ENCODE measurements at places on chromosomes 6 and 20.

- no peak overlapping the region for H3K27ac ChIP-seq
- DNase-seq, result no peak
- H3K4me3 ChIP-seq, result no peak overlapping the region
- no peaks in the 10 kb centered on the region for H3K36me3 ChIP-seq
These were observed 130.4 kb upstream of the QKI start for GRCh38 chr6:163284151-163284550.

- peaks cover 15% of the 10 kb centered on the region for H3K4me1 ChIP-seq
- H3K36me3 ChIP-seq, result peaks cover 15% of the 10 kb centered on the region
- no peak for DNase-seq
- H3K4me3 ChIP-seq, result no peak overlapping the region
- no peaks in the 10 kb centered on the region for H3K27me3 ChIP-seq
These were observed 366.1 kb upstream of the SOX4 start for GRCh38 chr6:21227486-21227885.

- no peak overlapping the region for H3K4me3 ChIP-seq
- H3K36me3 ChIP-seq, result peaks cover 6% of the 10 kb centered on the region
- no peaks in the 10 kb centered on the region for H3K4me1 ChIP-seq
- no peak overlapping the region for H3K27ac ChIP-seq
- no peak for DNase-seq
These were observed 20.7 kb downstream of the EBF4 start for GRCh38 chr20:2713285-2713684.

DNA sequence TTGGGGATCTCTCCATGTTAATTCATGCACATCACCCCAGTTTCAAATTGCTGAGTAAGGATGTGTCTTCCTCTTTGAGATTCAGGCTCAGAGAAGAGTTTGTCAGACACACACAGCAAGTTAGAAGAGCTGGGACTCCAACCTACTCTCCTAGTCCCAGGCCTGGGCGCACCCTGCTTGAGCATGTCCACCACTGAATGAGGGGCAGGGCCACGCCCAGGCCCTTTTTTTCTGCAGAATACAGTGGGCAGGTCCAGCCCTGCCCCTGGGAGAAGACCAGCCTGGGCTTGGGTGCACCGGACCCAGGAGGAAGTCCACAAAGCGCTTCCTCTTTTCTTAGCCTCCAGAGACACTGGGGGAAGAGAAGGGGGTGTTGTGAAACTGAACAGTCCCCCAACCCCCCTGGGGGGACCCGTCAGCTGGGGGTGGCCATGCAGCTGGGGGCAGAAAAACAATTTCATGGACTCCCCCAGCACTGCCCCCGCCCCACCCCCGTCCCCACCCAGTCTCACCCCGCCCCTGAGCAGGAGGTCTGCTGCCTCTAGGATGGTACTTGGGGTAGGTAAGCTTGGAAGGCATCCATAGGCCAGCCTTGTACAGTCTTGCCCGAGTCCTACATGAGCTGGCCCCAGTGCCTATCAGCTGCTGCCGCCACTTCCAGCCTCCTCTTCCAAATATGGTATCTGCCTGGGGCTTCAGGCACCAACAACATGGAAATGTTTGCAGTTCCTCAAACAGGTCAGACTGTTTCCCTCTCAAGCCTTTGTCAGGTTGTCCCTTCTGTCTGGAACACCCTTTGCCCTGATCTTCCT lies 11.7 kb upstream of the HCK start:
- no peak for DNase-seq
- H3K4me3 ChIP-seq, result no peak overlapping the region
- peaks cover 56% of the 10 kb centered on the region for H3K27me3 ChIP-seq
- H3K27ac ChIP-seq, result no peak overlapping the region
- H3K36me3 ChIP-seq, result no peaks in the 10 kb centered on the region

- H3K36me3 ChIP-seq, result peaks cover 32% of the 10 kb centered on the region
- no peaks in the 10 kb centered on the region for H3K27me3 ChIP-seq
- H3K27ac ChIP-seq, result no peak overlapping the region
- H3K4me1 ChIP-seq, result no peaks in the 10 kb centered on the region
- no peak for DNase-seq
These were observed 12.7 kb downstream of the EDEM2 start for GRCh38 chr20:35134472-35134871.

GRCh38 chr6:141551318-141551717 lies 581.4 kb upstream of the GJE1 start:
- no peak overlapping the region for H3K4me3 ChIP-seq
- H3K4me1 ChIP-seq, result peaks cover 5% of the 10 kb centered on the region
- no peak for DNase-seq
- no peak overlapping the region for H3K27ac ChIP-seq

DNA sequence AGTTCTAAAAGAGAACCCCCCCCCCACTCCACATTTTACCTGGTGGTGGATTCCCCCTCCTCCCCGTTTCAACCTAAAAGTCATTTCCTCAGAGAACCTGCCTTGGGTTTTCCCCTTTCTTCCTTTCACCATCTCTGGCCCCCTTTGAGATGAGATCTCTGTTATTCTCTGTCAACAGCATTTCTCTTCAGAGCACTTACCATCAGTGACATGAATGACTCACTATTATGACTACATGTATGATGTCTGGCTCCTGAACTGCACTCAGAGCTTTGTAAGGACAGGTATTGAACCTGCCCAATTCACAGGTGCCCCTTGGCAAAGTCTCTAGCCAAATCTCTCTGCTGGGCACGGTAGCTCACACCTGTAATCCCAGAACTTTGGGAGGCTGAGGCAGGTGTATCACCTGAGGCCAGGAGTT lies 61.4 kb upstream of the JARID2 start:
- H3K4me1 ChIP-seq, result peaks cover 2% of the 10 kb centered on the region
- no peak overlapping the region for H3K27ac ChIP-seq
- H3K27me3 ChIP-seq, result no peaks in the 10 kb centered on the region
- no peak overlapping the region for H3K4me3 ChIP-seq
- DNase-seq, result no peak
- no peaks in the 10 kb centered on the region for H3K36me3 ChIP-seq

GRCh38 chr20:63178889-63179686 lies 36.8 kb downstream of the YTHDF1 start:
- H3K4me1 ChIP-seq, result peaks cover 8% of the 10 kb centered on the region
- no peaks in the 10 kb centered on the region for H3K36me3 ChIP-seq
- peaks cover 80% of the 10 kb centered on the region for H3K27me3 ChIP-seq
- no peak overlapping the region for H3K27ac ChIP-seq
- H3K4me3 ChIP-seq, result peak overlapping the region; percentile 51
- DNase-seq, result no peak

DNA sequence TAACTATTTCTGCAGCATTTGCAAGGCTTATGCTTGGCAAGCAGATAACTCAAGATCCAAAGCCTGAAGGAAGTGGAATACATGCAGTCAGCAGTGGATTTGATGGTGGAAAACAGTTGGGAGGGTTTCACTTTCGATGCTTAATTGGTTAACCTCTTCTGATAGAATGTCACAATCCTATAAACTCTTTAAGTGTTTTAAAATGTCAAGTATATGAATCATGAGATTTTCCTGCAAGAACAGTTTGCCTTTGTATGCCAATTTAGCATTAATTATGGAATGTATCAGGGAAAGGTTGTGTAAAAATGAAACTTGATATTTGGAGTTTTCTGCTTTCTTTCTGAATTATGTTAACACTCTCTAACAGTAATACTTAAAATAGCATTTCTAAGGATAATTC lies 36.6 kb downstream of the NKX2-4 start:
- no peak overlapping the region for H3K4me3 ChIP-seq
- DNase-seq, result no peak
- no peak overlapping the region for H3K27ac ChIP-seq
- H3K36me3 ChIP-seq, result peaks cover 32% of the 10 kb centered on the region

DNA sequence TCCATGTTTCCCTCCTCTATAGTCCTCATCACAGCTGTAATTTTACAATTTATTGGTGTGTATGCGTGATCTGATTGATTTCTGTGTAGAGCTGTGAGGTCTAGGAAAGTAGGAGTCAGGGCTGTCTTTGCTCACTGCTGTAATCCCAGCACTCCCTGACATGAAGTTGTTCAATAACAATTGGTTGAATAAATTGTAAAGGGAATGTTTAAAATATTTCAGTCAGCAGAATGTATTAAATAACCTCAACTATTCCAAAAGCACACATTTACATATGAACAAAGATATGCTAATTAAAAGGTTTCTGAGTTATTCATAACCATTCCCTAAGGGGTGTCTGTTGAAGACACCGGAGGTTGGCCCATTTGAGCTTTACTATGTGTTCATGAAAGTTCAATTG lies 31.5 kb downstream of the NOX3 start:
- H3K4me3 ChIP-seq, result no peak overlapping the region
- H3K27ac ChIP-seq, result no peak overlapping the region
- H3K36me3 ChIP-seq, result no peaks in the 10 kb centered on the region
- H3K4me1 ChIP-seq, result no peaks in the 10 kb centered on the region
- no peak for DNase-seq

GRCh38 chr6:4364172-4364571 lies 228.8 kb upstream of the ECI2 start:
- peaks cover 10% of the 10 kb centered on the region for H3K4me1 ChIP-seq
- DNase-seq, result no peak
- H3K36me3 ChIP-seq, result no peaks in the 10 kb centered on the region
- H3K27ac ChIP-seq, result no peak overlapping the region

DNA sequence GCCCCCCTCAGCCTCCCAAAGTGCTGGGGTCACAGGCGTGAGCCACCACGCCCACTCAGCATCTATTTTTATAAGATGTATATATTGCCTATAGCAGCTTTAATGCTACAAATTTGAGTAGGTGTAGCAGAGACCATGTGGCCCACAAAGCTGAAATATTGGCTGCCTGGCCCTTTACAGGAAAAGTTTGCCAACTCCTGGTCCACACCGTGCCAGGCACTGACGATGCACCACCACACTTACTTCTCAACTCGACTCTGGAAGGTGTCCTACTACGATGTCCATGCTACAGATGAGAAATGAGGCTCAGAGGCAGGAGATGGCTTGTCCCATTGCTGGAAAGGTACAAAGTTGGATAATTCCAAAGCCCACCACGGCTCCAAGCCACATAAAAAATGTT lies 17.2 kb upstream of the SRSF6 start:
- no peak overlapping the region for H3K27ac ChIP-seq
- H3K36me3 ChIP-seq, result no peaks in the 10 kb centered on the region
- no peak overlapping the region for H3K4me3 ChIP-seq
- no peak for DNase-seq

- H3K4me1 ChIP-seq, result peaks cover 29% of the 10 kb centered on the region
- H3K27me3 ChIP-seq, result no peaks in the 10 kb centered on the region
- peaks cover 4% of the 10 kb centered on the region for H3K36me3 ChIP-seq
These were observed 20.6 kb upstream of the CHMP4B start for GRCh38 chr20:33790566-33790965.

GRCh38 chr20:20843982-20844381 lies 131.5 kb upstream of the RALGAPA2 start:
- no peak overlapping the region for H3K4me3 ChIP-seq
- H3K36me3 ChIP-seq, result no peaks in the 10 kb centered on the region
- H3K4me1 ChIP-seq, result no peaks in the 10 kb centered on the region
- no peak overlapping the region for H3K27ac ChIP-seq

GRCh38 chr6:125974214-125974866 lies 12.0 kb upstream of the TRMT11 start:
- no peak for DNase-seq
- no peak overlapping the region for H3K4me3 ChIP-seq
- no peaks in the 10 kb centered on the region for H3K27me3 ChIP-seq
- peaks cover 22% of the 10 kb centered on the region for H3K36me3 ChIP-seq
- H3K4me1 ChIP-seq, result no peaks in the 10 kb centered on the region

DNA sequence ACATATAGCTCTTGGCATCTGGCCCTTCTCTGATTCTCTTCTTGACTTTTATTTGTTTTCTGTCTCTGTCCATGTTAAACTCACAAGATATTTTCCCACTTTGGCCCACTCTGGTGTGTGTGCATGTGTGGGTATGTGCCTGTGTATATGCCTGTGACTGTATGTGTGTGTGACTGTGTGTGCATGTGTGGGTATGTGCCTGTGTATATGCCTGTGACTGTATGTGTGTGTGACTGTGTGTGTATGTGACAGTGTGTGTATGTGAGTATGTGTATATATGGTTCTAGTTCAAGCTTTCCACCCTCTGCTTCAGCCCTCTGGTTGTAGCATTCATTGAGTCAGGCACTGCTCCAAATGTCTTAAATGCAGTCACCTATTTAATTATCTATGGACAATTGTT lies 88.6 kb upstream of the GGTLC1 start:
- no peak for DNase-seq
- H3K36me3 ChIP-seq, result no peaks in the 10 kb centered on the region
- H3K4me1 ChIP-seq, result peaks cover 9% of the 10 kb centered on the region
- H3K27me3 ChIP-seq, result no peaks in the 10 kb centered on the region
- H3K27ac ChIP-seq, result no peak overlapping the region
- no peak overlapping the region for H3K4me3 ChIP-seq

DNA sequence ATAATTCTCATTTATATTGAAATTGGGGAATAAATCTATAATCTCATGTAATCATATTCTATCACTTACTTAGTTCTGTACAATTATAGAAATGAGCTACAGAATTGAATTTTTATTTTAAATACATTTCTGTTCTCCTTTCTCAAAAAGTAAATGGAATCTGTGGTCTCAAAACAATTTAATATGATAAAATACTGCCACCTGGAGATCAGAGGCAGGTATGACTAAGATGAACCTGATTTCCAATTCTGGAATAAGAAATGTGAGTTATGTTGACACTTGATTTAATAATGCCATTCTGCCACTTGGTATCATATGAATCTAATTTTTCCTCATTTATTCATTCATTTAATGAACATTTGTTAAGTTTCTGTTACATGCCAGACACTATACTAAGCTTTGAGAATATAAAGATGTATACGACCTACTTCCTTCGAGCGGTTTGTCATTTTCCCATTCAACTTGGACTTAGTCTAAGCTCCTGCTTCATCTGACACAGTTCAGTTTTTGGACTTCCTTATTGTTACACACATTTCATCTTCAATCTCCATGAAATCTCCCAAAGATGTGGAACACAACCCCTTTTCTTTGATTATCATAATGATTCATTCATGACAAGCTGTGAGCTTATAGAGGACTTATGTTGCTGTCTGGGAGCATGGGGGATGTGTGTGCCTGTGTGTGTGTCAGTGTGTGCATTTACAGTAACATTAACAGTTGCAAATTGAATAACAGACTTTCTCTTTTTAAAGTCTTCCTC lies 7.5 kb upstream of the CCDC28A start:
- H3K27me3 ChIP-seq, result no peaks in the 10 kb centered on the region
- no peak for DNase-seq
- peaks cover 6% of the 10 kb centered on the region for H3K4me1 ChIP-seq
- H3K36me3 ChIP-seq, result no peaks in the 10 kb centered on the region

DNA sequence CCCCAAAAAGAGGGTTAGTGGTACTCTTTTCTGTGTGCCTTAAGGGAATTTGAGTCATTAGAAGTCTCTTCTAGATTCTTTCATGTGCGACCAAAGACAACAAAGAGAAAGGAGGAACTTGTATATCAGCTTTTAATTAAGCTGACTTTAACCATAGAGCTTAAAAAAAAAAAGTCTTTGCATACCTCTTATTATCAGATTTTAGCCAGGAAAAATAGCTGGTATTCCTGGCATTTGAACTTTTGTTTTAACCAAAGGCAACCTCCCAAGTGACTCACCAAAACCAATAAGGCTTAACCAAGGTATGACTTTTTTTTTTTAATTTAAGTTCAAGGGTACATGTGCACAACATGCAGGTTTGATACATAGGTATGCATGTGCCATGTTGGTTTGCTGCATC lies 375.0 kb downstream of the CDC5L start:
- H3K4me3 ChIP-seq, result no peak overlapping the region
- no peaks in the 10 kb centered on the region for H3K36me3 ChIP-seq
- H3K4me1 ChIP-seq, result no peaks in the 10 kb centered on the region
- H3K27me3 ChIP-seq, result no peaks in the 10 kb centered on the region

Measured in mesothelial cell of epicardium (in vitro differentiated cells).